ENCODE measurements at places on chromosomes 16 and 17.

GRCh38 chr17:69954241-69954925 is 120.6 kb upstream of the KCNJ16 start:
- DNase-seq, result no peak

GRCh38 chr17:79919862-79920720 is 80.9 kb upstream of the CBX4 start:
- DNase-seq, result peak; percentile 58

- no peak for DNase-seq
Observed at GRCh38 chr17:80103449-80104085, 2.2 kb downstream of the GAA start.

DNA sequence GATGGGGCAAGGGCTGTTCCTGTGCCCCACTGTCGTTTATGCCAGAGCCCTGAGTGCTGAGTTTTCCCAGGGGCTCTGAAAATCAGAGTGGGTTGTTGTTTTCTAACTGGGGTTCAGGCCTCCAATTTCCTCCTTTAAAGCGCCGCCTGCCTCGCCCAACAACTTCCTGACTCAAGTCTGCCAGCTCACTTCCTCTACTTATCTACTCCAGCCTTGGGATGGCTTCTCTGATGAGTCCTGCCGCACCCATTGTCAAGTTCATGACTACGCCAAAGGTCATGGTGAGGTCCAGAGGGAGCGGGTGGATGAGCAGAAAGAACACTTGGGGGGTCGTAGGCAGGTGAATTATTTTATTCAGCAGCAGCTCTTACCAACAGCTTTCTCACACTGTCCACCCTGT is 104.7 kb downstream of the UTP18 start:
- no peak for DNase-seq

GRCh38 chr17:18037486-18037885 is 1.5 kb downstream of the ATPAF2 start:
- no peak for DNase-seq

- DNase-seq, result no peak
Observed at GRCh38 chr17:38796451-38797157, 2.8 kb downstream of the PIP4K2B start.
